Sigmoid colon (tissue), 7 donors: ENCODE measurements at places on chromosomes 12 and 14. TPM values are rescaled to one million over a fixed set of nuclear protein-coding genes. Genes with fewer than 3 reads are reported as not detected.

Gene NEUROD4
- not detected for total RNA-seq

Gene BHLHE41
- 3.9 TPM for total RNA-seq

DNA sequence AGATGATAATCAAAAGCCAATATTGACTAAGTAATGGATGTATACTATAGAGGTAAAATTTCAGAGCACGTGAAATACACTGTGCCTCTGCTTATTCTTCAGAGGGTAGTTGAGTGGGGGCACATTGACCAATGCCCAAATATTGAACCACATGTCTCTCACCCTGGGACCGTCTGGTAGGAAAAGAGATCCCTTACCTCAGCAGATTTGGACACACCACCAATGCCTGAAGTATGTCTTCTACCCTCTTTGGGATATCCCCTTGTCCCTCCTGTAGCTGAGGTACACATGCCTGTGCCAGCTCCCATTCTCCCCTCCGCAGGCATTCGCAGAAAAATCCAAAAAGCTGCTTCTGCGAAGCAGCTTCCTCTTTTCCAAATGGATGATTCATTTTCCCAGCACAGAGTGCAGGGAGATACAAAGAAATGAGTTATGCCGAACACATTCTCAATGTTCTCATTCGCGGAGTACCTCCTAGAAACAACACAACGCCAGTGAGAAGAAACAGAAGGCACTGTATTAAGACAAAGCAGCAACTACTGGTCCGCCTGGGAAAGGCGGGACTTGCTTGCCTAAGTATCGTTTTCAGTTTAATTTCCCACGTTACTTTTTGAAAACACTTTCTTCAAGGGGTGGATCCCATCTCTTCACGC is 691 bp downstream of the ZFYVE26 start:
- DNase-seq, result no peak

GRCh38 chr12:129215556-129215955 is 362.3 kb downstream of the GLT1D1 start:
- DNase-seq, result no peak

- no peak for DNase-seq
Measured at GRCh38 chr14:79103764-79104163, 933.6 kb downstream of the NRXN3 start.

DNA sequence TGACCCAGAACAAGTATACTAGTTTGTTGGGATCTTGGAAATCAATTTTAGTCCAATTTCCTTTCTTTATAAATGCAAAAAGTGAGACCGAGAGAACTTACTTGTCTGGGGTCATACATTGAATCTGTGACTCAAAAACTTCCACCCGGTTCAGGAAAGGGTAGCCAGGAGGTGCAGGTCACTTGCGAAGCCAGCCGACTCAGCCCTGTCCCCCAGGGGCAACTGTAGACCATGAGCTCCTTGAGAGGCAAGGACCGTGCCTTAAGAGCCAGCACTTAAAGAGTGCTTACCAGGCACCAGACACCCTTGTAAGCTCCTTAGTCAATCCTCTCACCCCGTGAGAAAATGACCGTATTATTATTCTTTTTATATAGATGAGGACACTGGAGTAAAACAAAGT is 505 bp upstream of the BCDIN3D start:
- no peak for DNase-seq
